ENCODE measurements at places on chromosomes 13 and 19.

DNA sequence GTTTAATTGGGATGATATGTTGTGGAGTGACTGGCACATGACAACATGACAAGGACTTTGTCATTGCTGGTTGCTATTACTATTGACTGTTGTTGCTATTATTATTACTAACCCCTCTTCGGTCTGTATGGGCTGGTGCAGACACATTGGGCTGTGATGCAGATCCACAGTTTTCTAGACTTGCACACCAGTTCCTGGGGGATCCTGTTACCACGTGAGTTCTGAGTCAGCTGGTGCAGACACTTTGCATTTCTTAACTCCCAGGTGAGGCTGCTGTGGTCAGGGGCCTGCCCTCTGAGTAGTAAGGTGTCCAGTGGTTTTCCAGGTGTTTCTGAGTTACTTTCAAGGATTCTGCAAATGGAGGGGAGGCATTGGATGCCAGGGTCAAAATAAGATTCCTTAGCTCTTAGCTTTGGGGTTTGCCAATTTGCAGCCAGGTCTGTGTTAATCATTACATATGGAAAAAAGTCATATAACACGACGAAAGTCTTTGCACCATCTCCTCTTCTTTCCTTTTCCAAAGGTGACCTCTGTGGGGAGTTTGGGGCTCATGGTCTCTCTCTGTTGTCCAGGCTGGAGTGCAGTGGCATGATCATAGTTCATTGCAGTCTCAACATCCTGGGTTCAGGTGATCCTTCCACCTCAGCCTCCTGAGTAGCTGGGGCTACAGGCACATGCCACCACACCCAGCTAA, 19.3 kb downstream of the BICRA start:
- H3K4me1 ChIP-seq, result peaks cover 17% of the 10 kb centered on the region
- H3K27me3 ChIP-seq, result no peaks in the 10 kb centered on the region
- H3K27ac ChIP-seq, result peak overlapping the region; percentile 29
- no peak for DNase-seq

DNA sequence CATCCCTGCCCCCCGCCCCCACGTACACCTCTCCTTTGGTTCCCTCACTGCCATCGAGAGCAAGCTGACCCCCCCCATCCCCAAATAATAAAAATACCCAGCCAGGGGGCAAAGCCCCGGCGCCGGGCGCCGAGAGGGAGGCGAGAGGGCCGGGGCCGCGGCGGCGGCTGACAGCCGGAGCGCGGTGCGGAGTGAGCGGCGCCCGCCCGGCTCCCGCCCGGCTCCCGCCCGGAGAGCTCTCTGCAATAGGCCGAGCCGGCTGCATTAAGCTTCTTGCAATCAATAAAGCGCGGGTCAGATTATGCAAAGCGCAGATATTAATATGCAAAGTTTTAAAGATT, 40.9 kb downstream of the DEDD2 start:
- peak overlapping the region; percentile 59 for H3K4me3 ChIP-seq
- peaks cover 25% of the 10 kb centered on the region for H3K27me3 ChIP-seq
- H3K4me1 ChIP-seq, result peaks cover 8% of the 10 kb centered on the region
- peak; percentile 38 for DNase-seq
- H3K27ac ChIP-seq, result no peak overlapping the region
- H3K36me3 ChIP-seq, result no peaks in the 10 kb centered on the region

- peak overlapping the region; percentile 41 for H3K4me3 ChIP-seq
- H3K36me3 ChIP-seq, result no peaks in the 10 kb centered on the region
- no peak for DNase-seq
Measured at GRCh38 chr19:8413629-8413995, 507 bp downstream of the MARCHF2 start.

- H3K27me3 ChIP-seq, result peaks cover 46% of the 10 kb centered on the region
- H3K4me3 ChIP-seq, result peak within 1 kb of the TSS; percentile 48
- no peak for DNase-seq
- no peaks in the 10 kb centered on the region for H3K4me1 ChIP-seq
- H3K36me3 ChIP-seq, result no peaks in the 10 kb centered on the region
Measured at GRCh38 chr13:94712287-94712811, at the start of gene SOX21. SOX21 (minus strand) TSS chr13:94712545; CDS start chr13:94712049, 496 bp downstream.

DNA sequence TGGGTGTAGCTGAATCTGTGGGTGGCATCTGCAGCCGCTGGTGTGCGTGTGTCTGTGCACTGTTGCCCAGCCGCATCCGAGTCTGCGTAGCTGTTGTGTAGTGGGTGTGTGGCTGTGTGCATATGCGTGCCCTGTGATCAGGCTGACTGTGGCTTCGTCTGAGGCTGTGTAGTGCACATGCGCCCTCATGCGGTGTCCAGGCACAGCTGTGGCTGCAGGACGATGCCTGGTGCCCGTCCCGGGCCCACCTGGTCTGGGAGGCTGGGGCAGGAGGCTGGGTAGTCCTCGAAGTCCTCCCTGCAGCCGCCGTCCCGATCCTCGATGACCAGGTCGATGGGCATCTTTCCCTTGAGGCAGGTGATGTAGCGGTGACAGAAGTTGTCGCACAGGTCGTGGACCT, 4.9 kb downstream of the MEIS3 start:
- H3K27me3 ChIP-seq, result peaks cover 37% of the 10 kb centered on the region
- DNase-seq, result peak; percentile 57
- no peaks in the 10 kb centered on the region for H3K36me3 ChIP-seq
- H3K27ac ChIP-seq, result no peak overlapping the region
- no peak overlapping the region for H3K4me3 ChIP-seq

GRCh38 chr19:34171539-34171876, 796 bp upstream of the LSM14A start:
- peaks cover 39% of the 10 kb centered on the region for H3K36me3 ChIP-seq
- H3K4me3 ChIP-seq, result peak overlapping the region; percentile 86
- peak; percentile 44 for DNase-seq
- peak overlapping the region; percentile 96 for H3K27ac ChIP-seq
- peaks cover 17% of the 10 kb centered on the region for H3K27me3 ChIP-seq

DNA sequence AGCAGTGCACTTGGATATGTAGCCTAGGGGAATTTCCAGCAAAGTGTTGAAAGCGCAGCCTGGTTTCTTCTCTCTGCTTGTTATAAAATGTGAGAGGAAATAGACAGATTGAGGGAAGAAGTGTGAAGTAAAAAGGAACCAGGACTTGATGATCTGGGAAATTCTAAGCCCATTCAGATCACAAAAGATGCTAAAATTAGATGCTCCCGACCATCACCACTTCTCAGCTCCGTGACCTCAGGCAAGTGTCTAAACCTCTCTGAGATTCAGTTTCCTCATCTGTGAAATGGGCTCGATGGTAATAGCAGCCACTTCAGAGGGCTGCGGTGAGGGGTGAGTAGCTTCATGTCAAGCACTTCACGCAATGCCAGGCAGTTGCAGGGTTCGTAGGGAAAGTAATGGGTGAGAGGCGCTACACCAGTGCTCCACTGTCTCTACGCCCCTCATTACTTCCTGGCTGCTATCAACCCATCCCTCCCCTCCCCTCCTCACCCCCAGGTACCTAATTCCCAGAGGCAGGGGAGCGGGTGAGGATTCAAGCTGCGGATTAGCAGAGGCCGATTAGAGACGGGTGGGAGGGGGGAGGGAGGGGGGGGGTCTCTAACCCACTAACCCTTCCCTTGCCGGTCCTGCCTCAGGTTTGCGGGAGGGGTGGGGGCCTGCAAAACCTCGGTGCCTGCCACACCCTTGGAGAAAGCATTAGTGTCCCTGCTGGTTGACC, 9.0 kb upstream of the NFIC start:
- no peak overlapping the region for H3K27ac ChIP-seq
- H3K36me3 ChIP-seq, result peaks cover 6% of the 10 kb centered on the region
- peak overlapping the region; percentile 59 for H3K4me3 ChIP-seq
- DNase-seq, result no peak
- H3K4me1 ChIP-seq, result peaks cover 15% of the 10 kb centered on the region

DNA sequence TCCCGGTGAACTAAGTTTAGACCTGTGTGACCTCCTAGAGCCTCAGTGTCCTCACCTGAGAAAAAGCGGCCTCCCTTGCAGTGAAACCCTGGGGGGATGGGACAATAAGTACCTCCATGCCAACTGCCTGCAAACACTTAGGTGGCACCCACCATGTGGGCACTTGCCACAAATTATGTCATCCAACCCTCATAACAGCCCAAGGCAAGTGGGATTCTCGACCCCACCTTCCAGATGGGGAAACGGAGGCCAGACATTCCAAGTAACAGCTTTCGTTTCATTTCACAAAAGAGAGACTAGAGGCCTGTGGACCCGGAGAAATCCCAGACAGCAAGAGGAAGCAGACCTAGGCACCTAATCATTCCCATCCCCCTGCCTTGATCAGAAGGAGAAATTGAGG, 6.9 kb downstream of the REX1BD start:
- H3K4me3 ChIP-seq, result no peak overlapping the region
- no peak overlapping the region for H3K27ac ChIP-seq
- no peak for DNase-seq
- H3K4me1 ChIP-seq, result peaks cover 7% of the 10 kb centered on the region

DNA sequence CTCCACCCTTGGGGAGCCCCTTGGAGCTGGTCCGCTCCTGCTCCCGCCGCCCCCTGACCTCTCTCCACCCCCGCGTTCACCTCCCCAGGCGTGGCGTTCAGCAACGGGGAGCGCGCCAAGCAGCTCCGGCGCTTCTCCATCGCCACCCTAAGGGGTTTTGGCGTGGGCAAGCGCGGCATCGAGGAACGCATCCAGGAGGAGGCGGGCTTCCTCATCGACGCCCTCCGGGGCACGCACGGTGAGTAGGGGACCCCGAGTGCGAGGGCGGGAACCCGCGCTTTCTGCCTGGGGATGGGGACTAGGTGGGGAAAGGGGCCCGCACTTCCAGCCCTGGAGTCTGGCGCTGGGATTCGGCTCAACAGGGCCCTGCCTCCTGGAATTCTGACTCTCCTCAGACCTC, 1.7 kb downstream of the CYP2A13 start:
- H3K4me1 ChIP-seq, result no peaks in the 10 kb centered on the region
- peaks cover 99% of the 10 kb centered on the region for H3K27me3 ChIP-seq
- H3K4me3 ChIP-seq, result no peak overlapping the region
- no peak for DNase-seq

DNA sequence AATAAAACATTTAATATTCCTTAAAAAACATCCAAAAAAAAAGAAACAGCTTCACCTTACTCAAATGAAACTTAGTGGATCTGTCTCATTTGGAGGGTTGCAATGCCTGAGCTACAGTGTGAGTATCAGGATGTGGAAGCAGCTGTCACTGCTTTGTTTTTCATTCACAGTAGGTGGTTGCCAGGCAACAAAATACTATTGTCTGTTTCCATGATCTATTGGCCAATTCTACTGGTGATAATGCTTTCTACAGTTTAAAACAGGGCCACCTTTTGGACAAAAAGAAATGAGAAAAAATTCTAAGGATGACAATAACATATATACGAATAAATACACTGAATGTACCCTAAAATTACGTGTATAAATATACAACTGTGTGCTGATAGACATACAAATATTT, 3.0 kb downstream of the ENOX1 start:
- peak; percentile 54 for DNase-seq
- no peaks in the 10 kb centered on the region for H3K36me3 ChIP-seq
- H3K4me1 ChIP-seq, result peaks cover 20% of the 10 kb centered on the region
- H3K4me3 ChIP-seq, result no peak overlapping the region
- H3K27ac ChIP-seq, result peak overlapping the region; percentile 19

DNA sequence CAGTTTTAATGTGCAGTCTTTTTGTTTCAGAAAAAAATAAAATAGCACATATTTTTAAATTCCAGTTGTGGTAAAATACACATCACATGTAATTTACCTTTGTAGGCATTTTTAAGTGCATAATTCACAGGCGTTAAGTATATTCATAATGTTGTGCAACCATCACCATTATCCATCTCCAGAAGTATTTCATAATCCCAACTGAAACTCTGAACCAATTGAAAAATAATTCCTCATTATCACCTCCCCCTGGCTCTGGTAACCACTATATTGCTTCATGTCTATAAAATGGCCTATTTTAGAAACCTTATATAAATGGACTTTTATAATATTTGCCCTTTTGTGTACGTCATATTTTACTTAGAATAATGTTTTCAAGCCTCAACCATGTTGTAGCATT, 756.5 kb upstream of the KLHL1 start:
- peaks cover 14% of the 10 kb centered on the region for H3K27me3 ChIP-seq
- no peak overlapping the region for H3K4me3 ChIP-seq
- H3K4me1 ChIP-seq, result no peaks in the 10 kb centered on the region
- no peak overlapping the region for H3K27ac ChIP-seq
- DNase-seq, result no peak

- H3K36me3 ChIP-seq, result no peaks in the 10 kb centered on the region
- peaks cover 36% of the 10 kb centered on the region for H3K27me3 ChIP-seq
- H3K4me3 ChIP-seq, result no peak overlapping the region
- H3K27ac ChIP-seq, result no peak overlapping the region
Measured at GRCh38 chr19:41991025-41991424, 3.0 kb downstream of the ATP1A3 start.

- peak overlapping the region; percentile 97 for H3K27ac ChIP-seq
- H3K27me3 ChIP-seq, result no peaks in the 10 kb centered on the region
- H3K4me3 ChIP-seq, result no peak overlapping the region
- H3K4me1 ChIP-seq, result peaks cover 44% of the 10 kb centered on the region
- no peak for DNase-seq
- peaks cover 7% of the 10 kb centered on the region for H3K36me3 ChIP-seq
Measured at GRCh38 chr13:73339086-73339485, 280.3 kb downstream of the KLF5 start.

DNA sequence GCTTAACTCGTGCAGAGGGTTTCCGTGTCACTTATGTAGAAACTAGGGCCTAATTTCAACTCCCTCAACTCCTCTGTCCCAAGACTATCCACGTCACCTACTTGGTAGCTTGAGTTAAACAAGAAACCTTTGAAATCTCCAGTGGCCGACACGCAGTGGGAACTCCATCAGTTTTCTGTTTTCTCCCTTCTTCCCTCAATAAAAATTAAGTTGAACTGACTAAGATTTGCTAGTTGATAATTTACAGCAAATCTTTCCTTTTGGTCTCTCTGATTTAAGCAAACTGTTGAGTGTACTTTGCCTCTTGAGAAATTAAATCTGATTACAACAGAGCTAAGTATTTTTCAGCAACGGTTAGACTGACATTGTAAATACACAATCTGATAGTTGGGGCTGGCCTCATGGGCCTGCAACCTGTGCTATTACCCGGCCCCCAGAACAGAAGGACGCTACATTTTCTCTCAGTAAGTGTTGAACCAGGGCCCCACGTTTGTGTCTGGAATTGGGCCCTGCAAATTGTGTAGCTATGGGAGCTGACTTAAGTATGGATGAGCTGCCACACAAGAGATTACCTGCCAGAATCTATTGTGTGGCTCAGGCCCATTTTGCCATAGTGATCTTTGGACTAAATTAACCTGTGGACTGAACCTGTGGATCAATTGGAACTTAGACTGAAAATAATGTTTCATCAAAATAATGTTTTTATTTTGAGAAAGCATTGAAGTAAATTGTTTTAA, 708 bp upstream of the ESD start:
- no peak for DNase-seq
- H3K27me3 ChIP-seq, result no peaks in the 10 kb centered on the region
- peak overlapping the region; percentile 94 for H3K4me3 ChIP-seq
- peak overlapping the region; percentile 97 for H3K27ac ChIP-seq

- no peaks in the 10 kb centered on the region for H3K4me1 ChIP-seq
- no peak for DNase-seq
- H3K4me3 ChIP-seq, result no peak overlapping the region
- H3K36me3 ChIP-seq, result no peaks in the 10 kb centered on the region
Measured at GRCh38 chr19:2351591-2351990, 8.5 kb upstream of the TMPRSS9 start.

GRCh38 chr19:2624537-2625091, 77.9 kb downstream of the GNG7 start:
- H3K4me3 ChIP-seq, result no peak overlapping the region
- H3K4me1 ChIP-seq, result peaks cover 23% of the 10 kb centered on the region
- H3K36me3 ChIP-seq, result peaks cover 6% of the 10 kb centered on the region
- H3K27ac ChIP-seq, result no peak overlapping the region

Data from MCF 10A (cell line).